Adipocyte (in vitro differentiated cells): ENCODE measurements at places on chromosomes 5 and 9.

GRCh38 chr9:7432989-7433388, 366.6 kb downstream of the DMAC1 start:
- DNase-seq, result no peak

DNA sequence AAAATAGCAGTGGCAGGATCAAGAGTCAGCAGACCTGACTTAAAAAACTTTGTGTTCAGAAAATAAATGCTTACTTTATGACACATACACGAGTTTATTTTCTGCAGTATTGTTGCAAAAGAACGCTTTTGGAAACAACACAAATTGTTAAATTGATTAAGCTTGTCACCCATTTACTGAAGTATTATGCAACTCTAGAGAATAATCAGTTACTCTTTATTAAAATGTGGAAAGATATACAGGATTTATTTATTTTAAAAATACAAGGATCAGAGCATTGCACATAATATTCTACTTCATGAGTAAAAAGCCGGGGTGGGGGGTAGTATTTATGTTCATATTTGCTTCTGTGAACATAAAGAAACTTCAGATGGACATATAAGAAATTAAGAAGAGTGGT, 20.0 kb downstream of the FYB1 start:
- peak; percentile 19 for DNase-seq

- DNase-seq, result no peak
Observed at GRCh38 chr5:109450129-109450877, 40.5 kb upstream of the PJA2 start.

DNA sequence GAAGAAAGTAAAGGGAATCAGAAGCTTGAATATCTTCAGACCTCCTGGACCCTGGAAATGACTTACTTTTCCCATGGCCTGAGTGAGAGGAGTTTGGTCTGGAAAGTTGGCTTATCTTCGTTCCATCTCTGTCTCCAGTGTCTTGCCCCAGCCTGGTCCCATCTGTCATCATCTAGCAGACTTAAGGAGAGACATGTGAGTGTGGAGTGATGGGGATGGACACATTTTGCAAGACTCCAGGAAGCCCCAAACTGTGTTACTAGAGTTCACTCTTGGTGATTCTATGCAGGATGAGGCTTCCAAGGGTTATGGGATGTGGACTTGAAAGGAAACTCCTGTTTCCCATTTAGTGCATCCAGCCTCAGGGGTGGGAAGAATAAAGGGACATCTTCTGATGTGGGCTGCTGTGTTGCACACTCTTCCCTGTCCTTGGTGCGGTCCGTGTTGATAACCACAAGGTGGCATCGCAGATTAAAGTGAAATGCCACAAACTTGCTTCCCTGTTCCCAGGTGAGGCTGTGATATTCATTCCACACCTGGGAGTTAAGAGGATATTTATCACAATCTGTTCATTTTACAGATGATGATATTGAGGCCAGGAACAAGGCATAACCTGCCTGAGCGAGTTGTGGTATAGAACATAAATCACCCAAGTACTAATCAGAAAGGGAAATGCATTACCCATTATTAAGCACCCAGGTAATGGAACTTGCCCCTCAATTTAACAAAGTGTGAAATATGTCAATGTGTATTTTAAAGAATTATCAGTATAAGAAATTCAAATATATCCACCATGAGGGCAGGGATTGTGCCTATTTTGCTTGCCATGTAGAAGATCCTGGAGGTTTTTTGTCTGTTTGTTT, 269.9 kb upstream of the PAPPA start:
- DNase-seq, result peak; percentile 74

DNA sequence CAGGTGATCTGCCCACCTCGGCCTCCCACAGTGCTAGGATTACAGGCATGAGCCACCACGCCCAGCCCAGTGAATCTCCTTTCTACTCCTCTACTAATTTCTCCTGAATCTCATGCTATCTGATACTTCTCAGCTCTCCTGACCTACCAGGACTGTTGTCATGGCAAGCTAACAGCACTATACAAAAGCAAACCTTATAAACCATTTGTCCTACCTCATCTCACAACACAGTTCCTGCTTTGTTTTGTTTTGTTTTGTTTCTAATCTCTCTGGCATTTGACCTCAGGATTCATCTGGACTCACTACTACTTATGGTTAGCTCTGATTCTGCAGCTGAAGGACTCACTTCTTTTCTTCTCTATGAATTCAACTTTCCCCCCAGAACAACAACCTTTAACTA, 734.8 kb downstream of the TLE1 start:
- DNase-seq, result no peak

GRCh38 chr5:52830650-52831049, 42.9 kb downstream of the ITGA1 start:
- no peak for DNase-seq

- no peak for DNase-seq
Observed at GRCh38 chr5:35163710-35164033, 66.6 kb downstream of the PRLR start.

- DNase-seq, result peak; percentile 22
Observed at GRCh38 chr9:93235300-93235960, 51.5 kb downstream of the WNK2 start.

- DNase-seq, result peak; percentile 11
Observed at GRCh38 chr5:133930061-133930812, 38.2 kb downstream of the C5orf15 start.

GRCh38 chr5:123549256-123549904, 37.4 kb downstream of the CSNK1G3 start:
- no peak for DNase-seq

DNA sequence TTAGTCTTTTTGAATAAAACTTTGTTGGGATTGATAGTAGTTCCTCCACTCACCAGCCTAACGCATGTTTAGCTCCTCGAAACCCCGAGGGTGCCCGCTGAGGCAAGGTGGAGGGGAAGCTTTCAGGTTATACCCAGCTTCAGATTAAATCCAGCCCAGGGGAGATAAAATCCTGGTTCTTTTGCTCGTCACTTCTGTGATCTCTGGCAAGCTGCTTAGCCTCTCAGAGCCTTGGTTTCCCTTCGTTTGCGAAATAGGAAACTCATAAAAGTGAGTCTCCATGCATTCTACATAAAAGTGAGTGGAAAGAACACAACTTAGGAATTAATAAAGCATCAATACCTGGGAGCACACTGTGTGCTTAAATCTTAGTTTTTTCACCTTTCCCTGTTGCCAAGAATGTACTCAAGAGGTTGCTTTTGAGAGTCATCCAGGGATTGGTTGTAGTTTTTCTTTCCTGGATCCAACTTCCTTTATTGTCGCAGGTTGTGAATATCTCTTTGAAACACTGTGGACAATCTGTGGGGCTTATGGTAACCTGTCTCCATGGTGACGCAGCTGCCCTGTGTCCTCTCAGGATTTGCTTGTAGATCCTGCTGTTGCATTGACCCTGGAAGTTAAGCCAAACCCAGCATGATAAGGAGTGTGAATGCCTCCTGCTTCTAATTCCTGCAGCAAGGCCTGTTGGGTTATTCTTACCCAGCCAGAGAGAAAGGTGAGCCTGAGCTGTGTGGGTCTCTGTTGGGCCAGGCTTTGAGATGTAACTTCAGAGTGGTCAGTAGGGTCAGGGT, 2.0 kb downstream of the GALNT12 start:
- no peak for DNase-seq

DNA sequence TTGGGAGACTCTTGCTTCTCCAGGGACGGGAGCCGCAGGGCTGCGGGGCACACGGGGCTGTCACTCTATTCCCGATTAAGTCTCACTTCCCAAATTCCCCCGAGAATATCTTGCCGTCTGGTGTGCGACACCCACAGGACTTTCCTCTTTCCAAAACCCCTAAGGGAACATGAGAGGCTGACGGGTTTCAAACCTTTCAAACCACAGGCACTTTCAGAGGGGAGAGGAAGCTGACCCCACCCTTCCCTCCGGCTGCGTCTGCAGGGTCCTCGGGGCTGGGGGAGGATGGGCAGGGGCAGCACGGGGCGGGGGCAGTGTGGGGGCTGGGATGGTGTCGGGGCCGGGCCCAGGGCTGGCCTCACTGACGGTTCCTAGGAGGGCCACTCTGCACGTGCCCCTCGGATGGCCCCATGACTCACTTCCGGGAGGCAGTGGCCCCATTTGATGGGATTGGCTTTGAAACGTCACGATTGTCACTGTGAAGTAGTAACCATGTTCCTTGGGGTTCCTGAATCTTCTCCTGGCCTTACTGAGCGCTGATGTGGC, 38.2 kb downstream of the SLC9A3 start:
- DNase-seq, result no peak

- DNase-seq, result no peak
Observed at GRCh38 chr5:180769821-180770220, 30.0 kb upstream of the OR2Y1 start.

DNA sequence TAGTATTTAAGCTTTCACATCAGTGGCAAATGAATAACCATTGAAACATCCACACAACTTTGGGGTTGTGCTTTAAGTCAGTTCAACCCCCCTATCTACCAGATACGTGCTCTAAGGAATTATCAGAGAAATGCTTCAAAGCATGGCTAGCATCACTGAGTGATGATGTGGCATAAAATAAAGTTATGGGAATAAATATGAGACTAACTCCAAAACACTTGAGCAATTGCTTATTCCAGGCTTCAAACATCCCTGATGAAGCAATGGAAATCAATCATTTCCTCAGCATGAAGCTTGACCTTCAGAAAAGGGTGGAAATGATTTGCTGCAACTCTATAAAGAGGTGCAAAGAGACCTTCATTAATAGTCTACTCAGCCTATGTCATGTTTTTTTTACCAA, 292.0 kb upstream of the SMC2 start:
- DNase-seq, result peak; percentile 18

- no peak for DNase-seq
Observed at GRCh38 chr5:81726297-81726696, 24.6 kb downstream of the SSBP2 start.

DNA sequence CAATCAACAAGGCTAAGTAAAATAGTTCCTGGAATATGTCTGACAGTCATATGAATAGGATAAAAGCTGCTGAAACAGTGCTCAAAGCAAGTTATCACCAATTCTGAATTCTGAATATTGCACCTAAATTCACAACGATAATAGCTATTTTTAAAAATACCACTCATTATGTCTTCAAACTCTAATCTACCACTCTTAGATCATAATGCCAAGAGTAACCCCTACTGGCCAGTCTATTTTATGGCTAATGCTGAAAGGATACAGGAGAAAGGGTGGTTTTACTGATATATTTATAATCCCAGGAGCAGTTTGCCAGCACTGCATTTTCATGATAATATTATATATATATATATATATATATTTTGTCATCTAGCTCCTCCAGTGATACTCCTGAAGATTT, 232.8 kb downstream of the PDE4D start:
- DNase-seq, result peak; percentile 45

DNA sequence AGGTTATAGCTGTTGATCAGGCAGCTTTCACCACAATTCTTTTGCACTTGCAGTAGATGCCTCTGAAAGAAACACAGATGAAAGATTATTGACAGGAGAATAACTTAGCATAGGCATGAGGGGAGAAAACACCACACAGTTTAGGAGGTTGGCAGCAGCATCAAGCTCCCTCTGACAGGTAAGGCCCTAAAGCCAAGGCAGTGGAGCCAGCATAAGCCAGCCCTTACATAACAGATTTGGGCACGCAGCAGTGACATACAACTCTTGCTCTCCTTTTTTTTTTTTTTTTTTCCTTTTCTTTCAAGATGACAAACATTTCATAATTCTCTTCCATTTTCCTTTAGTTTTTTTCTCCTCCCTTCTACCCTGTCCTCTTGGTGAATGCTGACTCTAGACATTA, 257.6 kb upstream of the ADAMTSL1 start:
- no peak for DNase-seq

GRCh38 chr5:153496835-153497234, 6.4 kb downstream of the GRIA1 start:
- DNase-seq, result peak; percentile 74

DNA sequence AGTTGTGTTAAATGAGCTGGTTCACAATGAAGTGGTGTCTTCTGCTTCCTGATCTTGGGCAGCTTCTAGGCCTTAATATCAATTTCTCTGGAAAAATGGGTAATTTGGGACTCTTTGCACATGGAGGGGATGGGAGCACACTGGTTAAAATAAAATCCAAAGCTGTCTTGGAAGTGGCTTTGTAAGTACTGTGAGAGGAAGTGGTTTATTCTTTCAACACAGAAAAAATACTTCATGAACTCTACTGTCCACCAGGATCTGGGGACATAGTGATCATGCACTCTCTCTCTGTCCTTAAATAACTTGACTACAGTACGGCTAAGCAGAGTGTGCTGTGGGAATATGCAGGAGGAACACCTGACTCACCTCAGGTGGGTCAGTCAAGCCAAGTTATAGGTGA, 2.4 kb downstream of the PCYOX1L start:
- DNase-seq, result no peak

GRCh38 chr5:57598097-57598496, 115.5 kb upstream of the ACTBL2 start:
- no peak for DNase-seq

DNA sequence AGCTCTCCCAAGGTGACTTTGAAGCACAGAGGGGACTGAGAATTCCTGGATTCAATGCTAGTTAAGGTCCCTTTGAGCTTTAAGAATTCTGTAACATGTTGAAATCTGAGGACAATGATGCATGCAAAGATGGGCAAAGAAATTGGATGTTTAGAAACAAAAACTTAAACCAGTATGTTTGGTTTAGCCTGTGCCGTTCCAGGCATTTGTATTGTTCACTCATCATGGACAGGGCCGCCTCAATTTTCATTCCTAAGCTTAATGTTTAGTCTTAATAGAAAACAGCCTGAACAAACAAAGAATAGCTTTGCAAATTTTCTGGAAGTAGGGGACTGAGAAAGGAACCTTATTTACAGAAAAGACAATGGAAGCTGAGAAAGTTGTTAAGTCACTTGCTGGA, 267.8 kb downstream of the ARHGEF28 start:
- DNase-seq, result peak; percentile 30

GRCh38 chr9:76646249-76646648, 118.0 kb upstream of the PCA3 start:
- no peak for DNase-seq

DNA sequence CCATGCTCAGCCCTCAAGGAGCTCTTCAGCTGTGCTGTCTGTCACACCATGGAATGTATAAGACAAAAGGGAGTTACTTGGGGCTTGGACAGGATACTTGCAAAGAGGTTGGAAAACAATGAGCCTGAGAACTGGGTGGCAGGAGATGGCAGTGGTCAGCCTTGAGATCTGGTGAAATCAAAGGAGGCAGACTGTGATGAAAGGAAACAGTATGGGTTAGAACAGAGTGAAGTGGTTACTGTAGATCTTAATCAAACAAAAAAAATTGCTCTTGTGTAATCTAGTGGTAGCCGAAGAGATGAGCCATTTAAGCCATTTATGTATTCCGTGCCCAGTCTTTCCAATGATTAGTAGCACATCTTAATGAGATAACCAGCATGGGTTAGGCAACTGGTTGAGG, 142.2 kb downstream of the SV2C start:
- DNase-seq, result no peak

DNA sequence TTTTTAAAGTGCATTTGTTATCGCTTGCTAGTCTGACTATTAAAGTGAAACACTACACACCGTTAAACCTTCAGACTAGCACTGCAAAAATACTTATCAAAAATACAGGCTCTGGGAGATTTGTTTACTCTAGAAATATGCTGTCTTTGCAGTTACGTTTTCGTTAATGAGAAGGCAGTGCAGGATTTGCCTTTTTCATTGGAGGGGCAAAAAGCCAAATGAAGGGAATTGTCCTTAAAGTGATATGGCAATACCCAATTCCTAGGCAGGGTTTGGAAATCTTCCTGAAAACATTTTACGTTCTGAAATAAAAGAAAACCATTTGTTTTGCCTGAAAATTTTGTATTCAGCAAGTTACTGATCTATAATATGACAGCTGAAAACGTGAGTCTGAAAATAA, 1800.2 kb downstream of the MAT2B start:
- DNase-seq, result no peak

- DNase-seq, result no peak
Observed at GRCh38 chr5:127423173-127423798, 94.2 kb upstream of the PRRC1 start.

- no peak for DNase-seq
Observed at GRCh38 chr9:37034938-37035647, 1.0 kb upstream of the PAX5 start.
